ENCODE measurements at places on chromosomes 2 and 18.

- no peak for DNase-seq
Measured at GRCh38 chr2:227819398-227819697, 5.7 kb downstream of the CCL20 start.

GRCh38 chr18:56257205-56257604 is 381.2 kb downstream of the TXNL1 start:
- DNase-seq = no peak

GRCh38 chr2:65228263-65228750 is 676 bp downstream of the ACTR2 start:
- DNase-seq = no peak

- DNase-seq = no peak
Measured at GRCh38 chr18:7846335-7846734, 279.2 kb downstream of the PTPRM start.

DNA sequence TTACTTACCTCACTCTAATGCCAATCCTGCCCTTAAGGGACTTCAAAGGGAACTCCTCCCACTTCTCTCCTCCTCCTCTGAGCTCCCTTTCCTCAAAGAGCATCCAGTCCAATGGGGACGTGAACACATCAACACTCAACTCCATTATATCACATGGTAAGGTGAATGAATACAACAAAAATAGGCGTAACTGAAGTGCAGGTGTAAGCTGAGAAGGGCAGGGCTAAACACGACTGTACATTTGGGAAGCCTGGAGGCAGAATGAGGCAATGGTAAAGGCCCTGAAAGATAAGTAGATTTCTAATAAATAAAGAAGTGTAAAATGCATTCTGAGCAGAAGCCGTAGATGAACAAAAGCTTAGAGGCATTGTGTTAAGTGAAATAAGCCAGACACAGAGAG is 226.1 kb upstream of the TRIB2 start:
- DNase-seq = no peak

- DNase-seq = no peak
Measured at GRCh38 chr18:58300867-58301266, 256.8 kb downstream of the NEDD4L start.

- no peak for DNase-seq
Measured at GRCh38 chr2:241817126-241817820, 8.3 kb downstream of the NEU4 start.

DNA sequence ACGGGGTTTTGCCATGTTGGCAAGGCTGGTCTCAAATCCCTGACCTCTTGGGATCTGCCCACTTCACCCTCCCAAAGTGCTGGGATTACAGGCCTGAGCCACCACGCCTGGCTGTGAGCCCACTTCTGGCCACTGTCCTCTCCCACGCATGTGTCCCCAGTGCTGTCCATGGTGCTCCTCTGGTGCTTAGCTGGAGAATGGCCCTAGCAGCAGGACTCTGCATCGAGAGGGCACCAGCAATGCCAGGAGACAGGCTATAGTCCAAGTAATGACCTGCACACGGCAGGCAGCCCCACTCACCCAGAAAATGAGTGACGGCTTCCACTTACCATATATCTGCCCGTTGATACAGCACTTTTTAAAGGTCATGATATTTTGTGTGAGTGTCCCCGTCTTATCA is 66.3 kb upstream of the NARS1 start:
- DNase-seq = no peak

DNA sequence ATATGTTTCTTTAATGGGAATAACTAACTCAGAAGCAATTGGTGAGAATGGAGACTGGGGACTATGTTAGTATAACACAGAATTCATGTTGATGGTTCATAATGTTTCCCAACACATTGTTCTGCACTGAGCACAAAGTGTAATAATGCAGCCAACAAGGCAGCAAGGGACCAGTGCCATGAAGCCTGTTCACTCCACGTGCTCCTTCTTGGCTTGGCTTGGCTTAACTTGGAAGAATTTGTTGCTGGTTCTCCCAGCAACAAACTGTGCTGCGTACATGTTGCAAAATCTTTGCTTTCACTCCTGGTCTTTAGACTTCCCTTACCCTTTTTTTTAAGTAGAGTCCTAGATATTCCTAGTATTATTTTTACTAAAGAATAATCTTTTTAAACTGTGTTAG is 129.7 kb downstream of the MAP3K20 start:
- DNase-seq = peak; percentile 63

GRCh38 chr2:222214885-222215284 is 83.9 kb downstream of the PAX3 start:
- no peak for DNase-seq

DNA sequence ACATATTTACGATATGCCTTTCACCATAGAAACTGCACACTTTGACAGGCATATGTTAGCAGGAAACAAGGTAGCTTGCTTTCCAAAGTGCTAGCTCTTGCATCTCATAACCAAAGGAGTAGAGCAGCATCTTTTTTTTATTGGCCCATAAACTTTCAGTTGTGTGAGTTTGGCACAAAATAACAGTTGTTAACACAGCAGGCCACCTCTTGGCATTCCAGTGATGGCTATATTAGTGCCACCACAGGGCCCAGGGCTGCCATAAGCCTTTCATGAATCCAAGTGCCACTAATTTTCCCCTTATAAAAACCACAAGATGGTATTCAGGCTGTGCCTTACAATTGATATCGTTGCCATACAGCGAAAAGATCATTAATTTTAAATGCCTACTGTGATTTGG is 40.3 kb upstream of the KLF7 start:
- DNase-seq = no peak

DNA sequence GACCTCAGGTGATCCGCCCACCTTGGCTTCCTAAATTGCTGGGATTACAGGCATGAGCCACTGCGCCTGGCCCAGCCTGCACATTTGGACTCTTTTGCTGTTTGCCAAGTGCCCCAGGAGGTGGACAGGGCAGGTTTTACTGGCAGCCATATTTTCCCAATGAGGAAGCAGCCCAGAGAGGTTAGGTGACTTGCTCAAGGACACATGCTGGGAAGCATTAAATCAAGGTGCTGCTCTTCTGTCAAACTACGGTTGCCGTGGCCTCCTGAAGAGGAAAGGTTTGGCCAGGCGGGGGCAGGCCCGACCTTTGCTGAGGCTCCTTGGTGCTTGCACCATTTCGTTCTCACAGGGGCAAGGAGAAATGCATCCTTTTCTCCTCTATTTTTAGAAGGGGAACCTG is 44.0 kb downstream of the DNMT3A start:
- DNase-seq = no peak

DNA sequence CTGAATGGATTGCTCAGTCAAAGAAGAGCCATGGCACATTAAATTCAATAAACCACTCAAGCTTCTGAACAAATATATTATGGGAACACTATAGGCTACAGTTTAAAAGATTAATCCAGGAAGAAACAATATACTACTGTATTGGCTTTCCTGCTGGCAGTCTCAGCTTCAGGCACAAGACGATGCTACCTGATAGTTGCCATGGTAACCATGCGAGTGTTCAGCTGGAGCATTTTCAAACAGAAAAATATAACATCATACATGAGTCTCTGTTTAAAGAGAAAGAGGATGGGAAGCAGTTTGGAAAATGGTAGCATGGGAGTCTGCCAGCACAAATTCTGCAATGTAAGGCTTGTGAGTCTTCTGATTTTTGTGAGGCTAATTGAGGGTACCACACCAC is 65.9 kb upstream of the CPO start:
- DNase-seq = no peak
